ENCODE measurements at places on chromosomes 13 and 19.

- DNase-seq = peak; percentile 98
Observed at GRCh38 chr19:42219812-42220750, at the start of gene ZNF526. ZNF526 (plus strand) TSS chr19:42220312; CDS start chr19:42224404, 4,092 bp downstream.

DNA sequence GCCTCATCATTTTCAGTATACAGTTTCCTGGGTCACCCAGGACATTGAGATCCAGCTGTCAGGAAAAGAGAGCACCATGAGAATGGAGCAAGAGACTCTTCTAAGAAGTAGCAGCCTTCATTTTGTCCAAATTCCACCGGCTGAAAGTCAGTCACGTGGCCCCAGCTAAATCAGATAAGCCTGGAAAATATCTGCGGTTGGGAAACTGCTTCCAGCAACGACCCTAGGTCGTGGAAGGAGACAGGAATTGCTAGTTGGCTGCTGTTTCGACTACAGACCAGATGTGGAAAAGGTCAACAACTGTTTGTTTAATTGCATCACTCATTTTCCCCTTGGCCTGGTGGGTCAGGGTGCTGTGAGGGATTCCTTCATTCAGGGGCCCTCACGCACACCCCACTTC lies 107.0 kb downstream of the ZNF536 start:
- no peak for DNase-seq

GRCh38 chr19:33660410-33661124 lies 38.8 kb downstream of the CHST8 start:
- no peak for DNase-seq

DNA sequence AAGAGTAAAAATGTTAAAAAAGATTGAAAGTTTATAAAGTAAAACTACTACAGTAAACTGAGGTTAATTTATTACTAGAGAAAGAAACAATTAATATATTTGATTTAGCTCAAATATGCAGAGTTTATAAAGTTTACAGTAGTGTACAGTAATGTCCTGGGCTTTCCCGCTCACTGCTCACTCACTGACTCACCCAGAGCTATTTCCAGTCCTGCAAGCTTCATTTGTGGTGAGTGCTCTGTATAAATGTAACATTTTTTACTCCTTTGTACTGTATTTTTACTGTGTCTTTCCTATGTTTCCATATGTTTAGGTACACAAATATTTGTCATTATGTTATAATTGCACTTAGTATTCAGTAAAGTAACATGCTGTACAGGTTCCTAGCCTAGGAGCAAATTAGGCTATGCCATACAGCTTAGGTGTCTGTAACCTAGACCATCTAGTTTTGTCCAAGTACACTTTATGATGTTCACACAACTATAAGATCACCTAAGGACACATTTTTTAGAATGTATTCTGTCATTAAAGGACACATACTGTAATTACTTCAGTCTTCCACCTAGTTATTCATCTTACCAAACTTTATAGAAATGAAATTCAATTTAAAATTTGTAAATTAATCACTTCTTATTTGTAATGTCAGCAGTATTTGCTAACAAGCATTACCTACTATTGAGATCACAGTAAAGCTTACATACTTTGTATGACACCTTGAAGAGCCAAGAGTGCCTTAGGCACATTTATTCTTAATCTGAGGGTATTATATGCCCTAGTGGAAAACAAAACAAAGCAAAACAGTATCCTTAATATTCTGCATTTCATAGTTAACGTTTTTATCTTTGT lies 683.4 kb downstream of the PCDH9 start:
- no peak for DNase-seq

GRCh38 chr13:99312493-99312883 lies 5.3 kb upstream of the GPR183 start:
- no peak for DNase-seq

DNA sequence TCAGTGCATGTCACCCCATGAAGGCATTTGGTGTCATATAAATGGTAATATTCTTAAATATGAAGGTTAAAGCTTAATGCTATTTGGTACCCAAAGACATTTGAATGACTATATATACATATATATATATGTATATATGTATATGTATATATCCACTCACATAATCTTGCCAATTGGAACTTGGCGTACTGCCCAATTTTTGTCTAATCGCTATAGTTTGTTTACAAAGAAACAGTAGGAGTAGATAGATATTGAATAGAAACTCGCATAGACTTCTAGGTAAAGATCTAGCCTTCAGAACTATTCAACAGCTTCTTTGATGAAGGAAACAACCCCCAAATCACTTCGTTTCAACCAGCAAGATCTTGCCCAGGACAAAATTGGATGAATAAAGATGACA lies 24.1 kb downstream of the KLF5 start:
- DNase-seq = no peak

- no peak for DNase-seq
Observed at GRCh38 chr13:113941571-113942191, 32.2 kb downstream of the C13orf46 start.

GRCh38 chr19:16067205-16067938 lies 8.9 kb upstream of the TPM4 start:
- no peak for DNase-seq

GRCh38 chr13:50386541-50387050 lies 371.4 kb downstream of the KCNRG start:
- peak; percentile 61 for DNase-seq

DNA sequence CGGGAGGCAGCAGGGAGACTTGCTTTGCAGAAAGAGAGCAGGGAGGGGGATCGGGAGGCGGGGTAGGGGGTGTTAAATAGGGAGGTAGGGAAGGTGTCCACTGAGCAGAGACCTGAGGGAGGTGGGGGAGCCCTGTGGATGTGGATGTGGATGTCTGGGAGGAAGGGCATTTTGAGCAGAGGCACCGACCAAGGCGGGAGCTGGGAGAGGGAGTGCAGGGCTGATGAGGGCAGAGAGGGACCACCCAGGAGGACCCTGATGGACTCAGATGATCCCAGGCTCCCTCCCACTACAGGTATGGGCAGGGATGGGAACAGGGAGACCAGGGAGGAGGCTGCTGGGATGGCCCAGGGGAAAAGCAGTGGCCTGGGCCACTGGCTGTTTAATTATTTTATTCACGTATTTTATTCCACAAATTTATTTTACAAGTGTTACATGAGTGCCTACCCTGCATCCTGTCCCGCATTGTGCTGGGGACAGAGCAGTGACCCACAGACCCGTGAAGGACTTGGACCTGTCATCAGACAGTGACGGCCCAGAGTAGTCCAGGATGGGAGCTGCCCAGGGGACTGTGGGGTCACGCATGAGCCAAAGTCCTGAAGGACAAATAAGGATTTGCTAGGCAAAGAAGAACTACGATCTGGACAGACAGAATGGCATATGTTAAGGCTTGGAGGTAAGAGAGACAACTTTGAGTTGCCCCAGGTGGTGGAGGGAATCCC lies 5.3 kb downstream of the GRAMD1A start:
- DNase-seq = no peak

DNA sequence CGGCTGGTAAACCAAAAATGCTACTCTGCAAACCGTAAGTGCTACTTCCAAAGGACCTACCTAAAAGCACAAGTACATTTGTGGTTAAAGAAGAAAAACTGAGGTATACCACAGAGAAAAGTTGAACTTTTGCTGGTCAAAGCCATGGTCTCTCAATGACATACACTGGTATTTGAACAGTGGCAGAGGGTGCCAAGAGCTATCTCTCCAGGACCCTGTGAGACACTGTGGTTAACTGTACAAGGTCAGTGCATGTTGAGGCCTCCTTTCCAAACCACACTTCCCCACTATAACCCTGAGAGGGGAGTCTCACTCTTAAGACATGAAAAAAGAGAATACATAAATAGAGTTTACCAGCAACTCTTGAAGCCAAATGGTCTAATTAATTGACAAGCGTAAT lies 49.5 kb downstream of the COL4A1 start:
- no peak for DNase-seq

DNA sequence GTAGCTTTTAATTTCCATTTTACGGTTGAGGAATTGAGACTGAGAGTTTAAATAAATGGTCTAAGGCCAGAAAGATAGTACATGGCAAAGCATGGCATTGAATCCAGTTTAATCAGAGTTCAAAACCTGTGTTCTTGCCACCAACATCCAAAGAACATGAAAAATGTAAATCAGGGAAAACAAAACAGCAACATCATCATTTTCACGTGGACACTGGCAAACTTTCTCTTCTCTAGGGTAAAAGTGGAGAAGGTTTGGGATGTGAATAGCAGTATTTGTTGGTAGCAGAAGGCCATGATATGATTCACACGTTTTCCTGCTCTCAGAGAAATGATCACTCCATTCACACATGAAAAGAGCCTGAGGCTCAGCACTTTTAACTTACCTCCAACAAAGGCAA lies 357.7 kb downstream of the UQCRFS1 start:
- no peak for DNase-seq

DNA sequence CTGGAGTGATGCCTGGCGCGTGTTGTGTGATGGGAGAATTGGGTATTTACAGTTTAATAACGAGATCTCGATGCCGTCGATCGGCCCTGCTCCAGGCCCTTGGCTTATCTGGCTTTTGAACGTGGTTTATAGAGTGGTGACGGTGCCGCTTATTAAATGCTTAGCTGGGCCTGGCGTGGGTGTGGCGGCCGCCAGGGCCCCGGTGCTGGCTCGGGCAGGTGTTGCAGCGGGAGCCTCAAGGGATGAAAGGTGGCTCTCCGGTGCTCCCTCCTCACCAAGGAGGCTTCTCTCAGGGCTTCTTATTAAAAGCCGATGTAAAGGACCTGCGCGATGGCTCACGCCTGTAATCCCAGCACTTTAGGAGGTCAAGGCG lies 173.8 kb downstream of the KDM4B start:
- no peak for DNase-seq

DNA sequence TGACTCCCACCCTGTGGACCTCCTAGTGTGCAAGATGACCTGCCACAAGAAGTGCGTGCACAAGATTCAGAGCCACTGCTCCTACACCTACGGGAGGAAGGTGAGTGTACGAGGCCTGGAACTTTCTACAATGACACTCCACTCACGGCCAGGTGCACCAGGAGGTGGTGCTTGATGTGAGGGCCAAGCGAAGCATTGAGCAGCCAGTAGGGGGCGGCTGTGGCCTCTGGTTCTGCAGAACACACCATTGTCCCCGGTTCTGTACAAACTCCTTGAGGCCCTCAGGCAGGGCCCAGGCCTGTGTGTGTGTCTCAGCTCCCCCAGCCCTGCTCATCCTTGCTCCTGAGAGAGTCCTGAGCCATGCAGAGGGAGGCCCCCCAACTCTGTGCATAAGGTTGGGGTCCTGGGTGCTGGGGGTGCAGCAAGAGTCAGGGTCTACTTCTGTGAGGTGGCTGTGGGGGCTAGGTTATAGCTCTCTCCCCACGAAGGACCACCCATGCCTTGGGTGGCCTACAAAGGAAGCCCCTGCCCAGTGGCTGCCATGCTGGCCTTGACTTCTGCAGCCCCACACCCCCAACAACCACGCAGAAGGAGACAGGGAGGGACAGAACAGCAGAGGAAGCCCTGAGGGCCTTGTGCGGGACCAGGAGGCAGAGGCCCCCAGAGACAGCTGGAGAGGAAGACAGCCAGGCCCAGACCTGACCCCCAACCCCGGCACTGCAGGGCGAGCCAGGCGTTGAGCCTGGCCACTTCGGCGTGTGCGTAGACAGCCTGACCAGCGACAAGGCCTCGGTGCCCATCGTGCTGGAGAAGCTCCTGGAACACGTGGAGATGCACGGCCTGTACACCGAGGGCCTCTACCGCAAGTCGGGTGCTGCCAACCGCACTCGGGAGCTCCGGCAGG lies 9.7 kb upstream of the USE1 start:
- DNase-seq = no peak

- DNase-seq = no peak
Observed at GRCh38 chr13:108034909-108035410, 180.4 kb downstream of the LIG4 start.

GRCh38 chr13:26502826-26503225 lies 54.7 kb upstream of the WASF3 start:
- no peak for DNase-seq

DNA sequence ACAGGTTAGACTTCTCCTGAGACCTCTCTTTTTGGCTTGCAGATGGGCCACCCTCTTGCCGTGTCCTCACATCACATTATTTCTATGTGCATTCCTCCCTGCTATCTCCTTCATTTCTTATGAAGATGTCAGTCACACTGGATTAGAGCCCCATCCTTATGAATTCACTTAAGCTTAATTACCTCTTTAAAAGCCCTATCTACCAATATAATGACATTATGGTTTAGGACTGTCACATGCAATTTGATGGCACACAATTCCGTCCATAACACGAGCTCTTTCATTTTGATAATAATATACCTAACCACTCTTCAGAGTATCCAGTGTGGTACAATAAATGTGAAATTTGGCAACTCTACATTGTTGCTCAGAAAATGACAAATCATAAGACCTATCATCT lies 1037.3 kb downstream of the DIAPH3 start:
- DNase-seq = no peak

- DNase-seq = no peak
Observed at GRCh38 chr19:18635831-18636182, 1.0 kb upstream of the KLHL26 start.

GRCh38 chr13:20664351-20664750 lies 39.1 kb upstream of the IL17D start:
- DNase-seq = no peak

- DNase-seq = no peak
Observed at GRCh38 chr13:54611390-54611789, 1582.8 kb downstream of the OLFM4 start.

DNA sequence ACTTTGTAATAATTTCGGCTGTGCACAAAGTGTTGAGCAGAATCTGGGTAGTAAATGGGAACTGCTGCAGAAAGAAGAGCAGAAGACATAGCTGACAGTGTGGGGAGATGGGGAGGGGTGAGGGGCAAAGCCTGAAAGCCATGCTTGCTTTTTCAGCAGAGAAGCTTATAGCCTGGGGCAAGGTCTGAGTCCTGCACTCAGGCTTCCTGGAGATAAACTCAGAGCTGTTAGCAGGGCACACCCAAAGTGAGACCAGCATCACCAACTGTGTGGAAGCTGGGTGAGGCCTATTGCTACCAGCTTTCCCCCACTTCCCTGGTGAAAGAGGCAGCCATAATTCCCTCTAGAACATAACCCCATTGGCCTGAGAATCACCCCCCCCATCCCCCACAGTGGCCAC lies 15.6 kb upstream of the LHFPL6 start:
- DNase-seq = no peak

DNA sequence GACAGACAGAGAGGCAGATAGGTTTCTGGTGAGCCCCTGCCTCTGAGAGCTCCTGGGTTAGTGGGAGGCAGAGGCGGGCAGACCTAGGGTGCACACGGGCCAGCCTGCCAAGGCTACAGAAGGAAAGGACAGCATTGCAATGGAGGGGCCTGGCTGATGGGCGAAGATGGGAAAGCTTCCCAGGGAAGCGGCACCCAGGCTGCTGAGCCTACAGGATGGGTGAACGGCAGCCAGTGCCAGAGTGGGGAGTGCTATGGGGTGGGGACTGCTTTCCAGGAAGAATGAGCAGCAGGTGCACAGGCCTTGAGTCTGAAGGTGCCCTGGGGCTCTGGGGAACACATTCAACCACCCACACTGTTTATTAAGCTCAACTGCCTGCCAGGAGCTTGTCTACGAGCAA lies 702 bp upstream of the MAG start:
- no peak for DNase-seq

GRCh38 chr19:40252395-40252794 lies 25.9 kb upstream of the CCNP start:
- DNase-seq = no peak
